Stimulated activated CD4-positive, alpha-beta T cell treated with anti-CD3 and anti-CD28 coated beads, Interleukin-12 subunit alpha, Interleukin-12 subunit beta, amount 100 ng/mL, for 4 hours (primary cell): ENCODE measurements at places on chromosomes 13 and 19.

- no peak for DNase-seq
Measured at GRCh38 chr13:47628666-47629065, 372.4 kb downstream of the SUCLA2 start.

GRCh38 chr13:84479656-84480055 lies 597.4 kb upstream of the SLITRK1 start:
- no peak for DNase-seq

- no peak for DNase-seq
Measured at GRCh38 chr13:67833564-67833963, 603.4 kb upstream of the PCDH9 start.

- no peak for DNase-seq
Measured at GRCh38 chr19:47099576-47100050, 14.0 kb downstream of the ZC3H4 start.

DNA sequence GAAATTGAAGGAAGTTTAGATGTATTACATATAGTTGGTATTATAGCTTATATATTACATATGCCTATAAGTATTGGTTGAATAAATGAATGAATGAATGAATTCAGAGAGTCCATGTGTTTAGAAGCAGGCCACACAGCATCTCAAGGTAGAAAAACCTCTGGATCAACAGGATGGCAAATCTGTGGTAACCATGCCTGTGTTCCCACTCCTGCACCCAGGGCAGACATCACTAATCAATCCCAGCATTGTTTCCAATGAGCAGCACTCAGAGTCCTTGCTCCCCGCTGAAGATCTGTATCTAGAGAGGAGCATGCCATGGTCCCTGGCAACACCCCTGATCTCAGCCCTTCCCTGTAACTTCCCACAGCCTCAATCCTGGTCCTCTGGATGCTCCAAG lies 944 bp downstream of the CEACAM19 start:
- no peak for DNase-seq

DNA sequence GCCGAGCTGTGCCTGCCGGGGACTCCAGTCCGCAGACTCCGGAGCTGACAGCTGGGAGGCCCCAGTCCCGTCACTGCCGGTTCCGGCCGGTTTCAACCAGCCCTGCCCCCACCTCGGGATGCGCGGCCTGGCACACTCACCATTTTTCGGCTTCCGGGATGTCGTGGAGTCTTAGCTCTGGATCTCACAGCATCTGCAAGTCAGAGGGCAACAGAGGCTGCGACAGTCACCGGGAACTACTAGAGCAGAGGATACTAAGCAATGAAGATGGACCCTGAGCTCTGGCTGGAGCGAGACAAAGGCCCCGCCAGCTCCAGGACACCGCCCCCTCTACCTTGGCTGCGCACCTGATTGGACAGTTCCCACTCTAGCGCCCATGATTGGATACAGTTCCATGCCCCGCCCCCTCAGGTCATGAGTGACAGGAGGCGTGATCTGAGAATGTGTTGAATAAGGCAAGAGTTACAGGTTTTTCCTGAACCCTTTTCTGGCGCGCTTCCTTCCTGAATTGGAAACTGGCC lies at the start of gene ZNF682:
TSS of gene ZNF682 (minus strand) at position 303 of the 521 bp plus-strand sequence. CDS start at position 143, 160 bp downstream.
- peak; percentile 91 for DNase-seq
